ENCODE measurements at places on chromosomes 7 and 10.

DNA sequence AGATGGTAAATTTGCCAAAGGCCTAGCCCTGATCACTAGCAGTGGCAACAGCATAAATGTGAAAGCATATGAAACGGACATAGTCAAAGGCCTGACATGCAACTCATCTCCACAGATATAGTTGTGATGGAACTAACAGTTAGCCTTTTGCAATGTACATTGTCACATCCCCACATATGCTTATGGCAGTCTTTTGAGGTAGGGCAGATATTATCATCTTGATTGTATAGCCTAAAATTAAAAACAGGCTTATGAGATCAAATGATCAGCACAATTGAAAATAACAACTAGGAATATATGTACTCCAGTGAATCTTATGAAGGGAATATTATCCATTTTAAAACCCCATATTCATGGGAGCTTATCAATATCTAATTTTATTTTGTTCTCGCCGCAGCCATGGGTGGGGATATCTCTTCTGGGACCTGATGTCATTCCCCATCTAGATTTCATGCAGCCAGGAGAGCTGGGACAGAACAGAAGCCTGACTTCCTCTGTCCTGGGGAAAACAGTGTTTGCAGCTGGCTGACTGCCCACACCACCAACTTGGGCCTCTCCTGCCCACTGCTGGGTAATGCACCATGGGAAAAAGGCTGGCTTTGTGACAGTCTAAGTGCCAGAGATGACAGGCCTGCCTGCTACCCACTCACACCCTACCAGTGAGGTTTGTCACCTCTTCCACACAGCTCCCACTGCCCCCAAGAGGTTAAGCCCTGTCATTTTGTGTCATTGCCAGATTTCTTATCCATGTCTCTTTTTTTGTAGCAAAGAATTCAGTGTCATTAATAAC, 180.2 kb upstream of the FZD1 start:
- DNase-seq, result no peak

- DNase-seq, result no peak
Measured at GRCh38 chr7:3162289-3162688, 118.6 kb upstream of the CARD11 start.

- no peak for DNase-seq
Measured at GRCh38 chr10:79189181-79189580, 120.4 kb downstream of the ZMIZ1 start.

- DNase-seq, result no peak
Measured at GRCh38 chr10:110056822-110057221, 49.0 kb downstream of the ADD3 start.

- no peak for DNase-seq
Measured at GRCh38 chr7:143390104-143390772, 9.1 kb downstream of the ZYX start.

GRCh38 chr10:60465801-60466200, 76.1 kb upstream of the ANK3 start:
- DNase-seq, result no peak

Measured in NCI-H524 treated with DMSO at 0.1 percent for 48 hours (cell line).